Activated CD4-positive, alpha-beta T cell treated with anti-CD3 and anti-CD28 coated beads, Interleukin-2, amount 50 U/mL, for 48 hours (primary cell): ENCODE measurements at places on chromosomes 1 and 21.
A peak's percentile ranks its signal among the peaks of the same experiment; 100 is the strongest.

DNA sequence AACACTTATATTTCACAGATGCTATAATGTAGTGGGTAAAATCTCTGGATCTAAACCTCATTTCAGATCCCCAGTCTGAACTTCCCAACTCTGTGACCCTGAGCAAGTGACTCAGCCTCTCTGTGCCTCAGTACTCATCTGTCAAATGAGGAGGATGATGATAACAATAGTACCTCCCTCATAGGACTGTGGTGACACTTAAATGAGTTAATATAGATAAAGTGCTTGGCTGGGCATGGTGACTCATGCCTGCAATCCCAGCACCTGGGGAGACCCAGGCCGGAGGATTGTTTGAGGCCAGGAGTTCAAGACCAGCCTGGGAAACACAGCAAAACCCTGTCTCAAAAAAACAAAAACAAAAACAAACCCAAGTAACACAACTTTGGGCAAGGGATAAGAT, 4.7 kb upstream of the ECE1 start:
- peak; percentile 73 for DNase-seq

DNA sequence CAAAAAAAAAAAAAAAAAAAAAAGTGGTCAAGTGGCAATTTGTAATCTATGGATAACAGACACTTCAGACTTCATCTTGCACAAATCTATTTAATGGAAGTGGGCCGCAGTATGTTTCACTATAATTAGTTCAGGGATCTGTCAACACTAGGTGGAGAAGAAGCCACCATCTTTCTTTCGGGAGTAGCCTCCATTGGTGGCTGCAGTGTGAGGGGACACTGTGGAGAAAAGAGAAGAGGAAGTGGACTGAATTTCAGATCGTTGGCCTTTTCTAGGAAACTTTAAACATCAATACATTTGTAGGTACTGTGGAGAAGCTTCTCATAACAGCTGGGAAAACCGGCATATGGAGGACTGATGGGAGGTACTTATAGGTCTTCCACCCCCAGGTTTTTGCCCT, 8.0 kb upstream of the ELAPOR1 start:
- DNase-seq = no peak

DNA sequence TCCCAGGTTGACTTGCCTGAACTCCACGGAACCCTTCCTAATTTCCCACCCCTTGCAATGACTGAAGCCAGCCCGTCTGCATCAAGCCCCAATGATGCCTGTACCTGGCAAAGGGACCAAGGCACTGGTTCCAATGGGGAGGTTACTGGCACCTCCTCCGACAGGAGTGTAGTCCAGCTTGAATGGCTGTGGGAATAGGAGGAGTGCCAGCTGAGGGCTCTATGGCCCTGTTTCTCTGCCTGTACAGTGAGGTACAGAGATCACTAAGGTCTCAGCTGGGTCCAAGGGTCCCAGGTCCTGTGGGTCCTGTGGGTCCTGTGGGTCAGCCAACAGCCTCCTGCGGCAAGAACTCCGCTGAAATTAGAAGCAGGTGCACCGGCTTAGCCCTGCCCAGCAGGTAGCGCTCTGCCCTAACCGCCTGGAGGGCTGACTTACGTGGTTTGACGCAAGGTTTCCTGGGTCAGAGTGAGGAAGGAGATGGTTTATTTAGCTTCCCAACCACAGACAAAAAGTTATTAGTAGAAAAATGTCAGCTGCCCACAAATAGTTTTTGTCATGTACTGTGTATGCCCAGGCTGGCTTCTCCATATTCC, 9.9 kb upstream of the SPRR4 start:
- DNase-seq = no peak

GRCh38 chr1:161071886-161072371, 2.2 kb upstream of the ARHGAP30 start:
- peak; percentile 64 for DNase-seq

GRCh38 chr1:102032534-102032933, 35.8 kb upstream of the OLFM3 start:
- no peak for DNase-seq

GRCh38 chr1:39230261-39231190, 26.0 kb downstream of the MACF1 start:
- DNase-seq = peak; percentile 22

GRCh38 chr1:77697441-77697840, 15.0 kb upstream of the ZZZ3 start:
- DNase-seq = no peak

DNA sequence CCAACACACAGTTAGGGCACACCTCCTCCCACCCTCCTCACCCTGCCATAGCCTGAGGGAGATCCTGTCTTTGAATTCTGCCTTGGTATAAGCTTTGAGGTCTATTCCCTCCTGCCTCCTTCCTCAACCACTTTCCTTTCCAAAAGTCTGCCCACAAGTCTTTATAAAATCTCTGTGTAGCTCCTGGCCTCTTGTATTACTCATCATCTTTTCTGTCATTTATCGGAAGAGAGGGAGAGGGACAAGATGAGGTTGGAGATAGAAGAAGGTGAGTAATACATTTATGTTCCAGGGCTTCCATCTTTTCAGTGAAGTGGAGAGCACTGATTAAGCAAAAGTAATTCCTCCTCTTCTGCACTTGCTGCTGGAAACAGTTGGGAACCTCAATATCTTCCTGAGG, 30.5 kb upstream of the EFCAB14 start:
- no peak for DNase-seq

GRCh38 chr21:29436143-29436542, 137.4 kb downstream of the BACH1 start:
- DNase-seq = peak; percentile 39

DNA sequence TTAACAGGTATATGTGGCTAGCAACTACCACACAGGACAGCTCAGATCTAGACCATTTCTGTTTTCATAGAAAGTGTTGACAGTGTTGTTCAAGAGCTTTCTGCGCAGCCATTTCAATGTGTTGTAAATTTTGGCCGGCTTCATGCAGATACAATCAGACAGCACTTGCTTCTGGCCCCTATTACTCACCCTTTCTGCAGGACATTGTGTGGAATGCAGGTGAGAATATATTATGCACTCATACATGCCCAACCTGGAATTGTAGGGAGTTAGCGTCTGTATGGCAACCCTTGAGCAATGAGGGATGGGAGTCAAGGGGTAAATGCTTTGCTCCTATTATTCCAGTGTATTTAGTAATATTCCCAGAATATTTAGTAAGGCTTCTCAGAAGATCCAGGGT, 180.9 kb upstream of the PLXNA2 start:
- no peak for DNase-seq

DNA sequence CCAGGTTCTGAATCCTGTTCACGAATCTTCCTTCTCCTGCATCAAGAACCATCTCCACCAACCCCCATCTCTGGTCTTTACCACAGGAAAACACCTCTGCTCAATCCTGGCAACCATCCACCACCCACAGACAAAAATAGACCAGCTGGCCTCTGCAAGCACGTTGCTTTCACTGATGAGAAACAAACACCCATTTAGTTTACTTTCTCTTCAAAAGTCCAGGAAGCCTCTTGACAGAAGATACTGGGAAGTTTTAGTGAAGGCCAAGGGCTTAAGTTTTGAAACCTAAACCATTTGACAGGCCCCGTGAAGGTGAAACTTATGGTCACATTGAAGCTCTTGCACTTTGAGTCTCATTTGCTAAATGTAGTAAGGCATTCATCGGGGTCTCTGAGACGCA, 122.6 kb upstream of the PPP2R5A start:
- DNase-seq = peak; percentile 26

- DNase-seq = no peak
Measured at GRCh38 chr1:68955424-68955823, 458.5 kb upstream of the DEPDC1 start.

DNA sequence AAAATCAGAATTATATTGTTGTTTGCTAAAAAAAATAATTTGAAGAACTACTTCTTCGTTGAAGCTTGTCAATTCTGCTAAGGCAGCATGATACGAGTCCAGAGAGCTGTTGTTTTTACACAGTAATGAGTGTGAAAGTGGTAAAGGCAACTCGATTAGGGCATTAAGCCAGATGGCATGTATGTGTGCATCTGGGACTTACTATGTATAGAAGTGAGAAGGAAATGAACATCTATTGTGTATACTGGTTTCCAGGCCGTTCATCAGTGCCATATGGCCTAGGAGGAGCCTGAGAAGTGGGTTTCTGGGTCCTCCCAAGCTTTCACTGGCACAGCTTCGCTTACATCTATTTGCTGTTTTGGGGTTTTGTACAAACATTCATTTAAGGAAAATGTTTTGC, 5.7 kb downstream of the CTPS1 start:
- DNase-seq = no peak

GRCh38 chr1:197360068-197360467, 92.0 kb downstream of the CRB1 start:
- DNase-seq = no peak

DNA sequence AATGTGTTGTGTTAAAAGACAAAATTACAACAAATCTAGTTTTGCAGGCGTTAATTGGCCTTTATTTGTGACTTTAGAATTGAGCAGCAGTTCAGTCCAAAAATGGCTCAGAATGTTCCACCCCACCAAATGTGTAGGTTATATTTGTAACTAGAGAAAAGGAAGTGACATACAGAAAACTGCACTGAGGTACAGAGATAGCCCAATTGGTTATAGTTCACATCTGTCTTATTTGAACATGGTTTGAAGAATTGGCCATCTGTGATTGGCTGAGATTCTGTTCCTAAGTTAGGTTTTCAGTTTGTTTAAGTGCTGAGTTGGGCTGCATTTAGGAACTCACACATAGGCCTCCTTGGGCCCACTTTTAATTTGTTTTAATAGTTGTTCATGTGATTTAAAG, 12.0 kb upstream of the FMO2 start:
- DNase-seq = no peak

DNA sequence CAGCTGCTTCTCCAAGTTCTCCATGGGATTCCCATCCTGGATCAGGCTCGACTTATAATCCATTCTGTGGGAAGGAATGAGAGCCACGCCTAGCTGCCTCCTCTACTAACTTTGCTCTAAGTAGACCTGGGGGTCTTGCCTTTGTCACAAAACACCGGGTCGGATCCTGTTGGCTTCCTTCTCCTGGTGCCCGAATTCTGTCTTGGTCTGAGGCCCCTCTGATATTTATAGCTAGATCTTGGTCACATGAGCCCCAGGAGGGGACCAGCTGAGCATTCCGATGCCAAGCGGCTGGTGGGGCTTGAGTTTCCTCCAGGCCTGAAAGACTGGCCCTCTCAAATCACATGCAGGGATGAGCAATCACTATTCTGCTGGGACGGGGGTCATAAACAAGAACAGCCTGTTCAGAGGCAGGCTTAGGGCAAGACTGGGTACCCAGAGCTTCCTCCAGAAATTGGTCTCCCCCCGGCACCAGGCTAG, at the start of gene TRIM63:
Gene TRIM63, minus strand, starts transcription at position 199 of the 480 bp plus-strand sequence. Its CDS starts 136 bp downstream, at position 63.
- no peak for DNase-seq

- DNase-seq = no peak
Measured at GRCh38 chr21:26140164-26140579, 30.4 kb downstream of the APP start.

GRCh38 chr1:3352299-3352951, 102.0 kb upstream of the ARHGEF16 start:
- DNase-seq = no peak

DNA sequence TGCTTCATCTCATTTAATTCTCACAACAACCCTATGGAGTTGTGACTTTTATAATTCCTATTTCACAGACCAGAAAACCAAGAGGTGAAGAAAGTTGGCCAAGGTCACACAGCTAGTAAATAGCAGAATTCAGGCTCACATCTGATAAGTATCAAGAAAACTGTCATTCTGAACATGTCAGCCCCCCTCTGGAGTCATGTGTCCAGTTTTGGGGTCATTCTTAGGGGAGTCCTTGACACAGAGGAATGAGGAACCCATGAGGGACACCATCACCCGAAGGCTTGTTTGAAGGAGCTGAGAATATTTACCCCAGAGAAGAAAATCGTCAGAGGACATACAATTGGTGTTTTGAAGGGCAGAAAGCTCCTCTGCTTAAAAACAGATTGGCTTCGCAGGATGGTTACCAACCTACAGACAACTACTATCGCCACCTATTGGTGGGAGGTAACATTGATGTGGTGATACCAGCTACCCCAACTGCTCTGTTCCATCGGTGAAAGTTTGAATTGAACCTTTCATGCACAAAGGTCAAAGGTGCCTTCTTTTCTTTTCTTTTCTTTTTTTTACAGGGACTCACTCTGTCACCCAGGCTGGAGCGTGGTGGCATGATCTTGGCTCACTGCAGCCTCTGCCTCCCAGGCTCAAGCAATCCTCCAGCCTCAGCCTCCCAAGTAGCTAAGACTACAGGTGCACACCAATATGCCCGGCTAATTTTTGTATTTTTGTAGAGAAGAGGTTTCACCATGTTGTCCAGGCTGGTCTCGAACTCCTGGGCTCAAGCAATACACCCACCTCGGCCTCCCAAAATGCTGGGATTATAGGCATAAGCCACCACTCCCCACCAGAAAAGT, 31.3 kb downstream of the NCMAP start:
- peak; percentile 33 for DNase-seq

DNA sequence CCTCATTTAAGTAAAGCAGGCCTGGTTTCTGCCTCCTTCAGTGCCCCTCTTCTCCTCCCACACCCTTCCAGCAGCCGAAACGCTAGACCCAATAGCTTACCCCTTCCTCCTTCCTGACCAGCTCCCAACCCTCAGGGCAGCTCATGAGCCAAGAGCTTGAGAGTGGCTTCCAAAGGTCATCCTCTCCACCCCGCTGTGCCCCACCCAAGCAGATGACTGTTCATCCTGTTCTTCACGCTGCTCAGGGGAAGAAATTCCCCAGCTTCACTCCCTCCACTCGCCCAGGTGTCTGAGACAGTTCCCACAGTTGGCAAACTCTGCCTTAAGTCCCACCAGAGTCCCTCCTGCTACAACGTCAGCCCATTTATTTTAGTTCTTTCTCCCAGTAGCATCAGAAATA, 23.4 kb downstream of the ARHGEF19 start:
- DNase-seq = no peak

GRCh38 chr1:22026924-22027289, 25.4 kb downstream of the CELA3A start:
- DNase-seq = no peak

DNA sequence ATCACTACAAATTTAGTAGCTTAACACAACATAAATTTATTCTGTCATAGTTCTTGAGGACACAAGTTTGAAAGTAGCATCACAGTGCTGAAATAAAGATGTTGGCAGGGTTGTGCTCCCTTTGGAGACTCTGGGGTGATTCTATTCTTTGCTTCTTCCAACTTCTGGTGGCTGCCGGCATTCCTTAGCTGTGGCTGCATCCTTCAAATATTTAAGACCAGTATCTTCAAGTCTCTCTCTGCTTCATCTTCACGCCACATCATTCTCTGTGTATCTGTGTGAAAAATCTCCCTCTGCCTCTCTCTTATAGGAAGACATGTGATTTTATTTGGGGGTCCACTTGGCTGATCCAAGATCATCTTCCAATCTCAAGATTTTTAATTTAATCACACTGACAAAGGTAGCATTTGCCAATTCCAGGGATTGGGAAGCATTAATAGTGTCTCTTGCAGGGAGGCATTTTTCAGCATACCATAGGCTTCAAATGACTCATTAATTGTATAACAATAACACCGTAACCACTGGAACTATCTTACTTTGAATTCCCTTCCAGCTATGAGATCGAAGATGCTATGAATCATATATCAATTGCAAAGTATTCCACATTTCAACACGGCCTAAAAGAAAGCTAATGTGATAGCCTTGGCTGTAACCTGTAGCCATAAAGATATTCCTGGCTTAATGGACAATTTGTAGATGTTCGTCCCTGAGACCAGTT, 74.6 kb downstream of the DPT start:
- no peak for DNase-seq

GRCh38 chr1:108862017-108862610, 5.2 kb upstream of the AKNAD1 start:
- DNase-seq = no peak

GRCh38 chr1:214427871-214428277, 123.5 kb downstream of the PTPN14 start:
- DNase-seq = peak; percentile 55

- no peak for DNase-seq
Measured at GRCh38 chr1:34656731-34657130, 98.1 kb upstream of the GJB5 start.
